Activated CD4-positive, alpha-beta memory T cell treated with anti-CD3 and anti-CD28 coated beads, Interleukin-2, amount 10 ng/mL, durations not matched to agents 7 days and 5 days (primary cell): ENCODE measurements at places on chromosomes 7 and 10. TPM values are rescaled to one million over a fixed set of nuclear protein-coding genes. Genes with fewer than 3 reads are reported as not detected.

DNA sequence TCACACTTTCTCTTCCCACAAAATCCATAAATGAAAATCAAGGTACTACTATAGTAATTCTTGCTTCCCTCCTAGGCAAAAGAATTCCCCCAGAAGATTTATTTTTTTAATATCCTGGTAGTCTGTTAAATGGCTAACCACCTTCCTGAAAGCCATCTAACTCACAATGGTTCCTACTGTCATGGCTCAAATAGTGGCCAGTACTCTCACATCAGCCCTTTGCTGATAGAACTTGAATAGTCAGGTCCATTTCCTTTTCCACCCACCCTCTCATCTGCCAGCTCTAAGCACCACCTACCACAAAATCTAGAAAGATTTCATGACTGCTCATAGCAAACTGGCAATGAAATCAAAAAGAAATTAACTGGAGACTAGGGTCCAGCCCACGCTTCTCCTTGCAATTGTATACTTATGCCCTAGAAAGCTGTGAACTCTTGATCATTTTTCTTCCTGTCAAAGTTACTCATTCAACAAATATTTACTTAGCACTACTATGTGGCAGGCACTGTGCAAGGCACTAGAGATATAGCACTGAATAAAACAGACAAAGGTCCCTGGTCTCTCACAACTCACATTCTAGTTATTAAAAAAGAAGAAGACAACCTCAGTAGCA, 60.4 kb downstream of the ARMH3 start:
- DNase-seq = no peak

DNA sequence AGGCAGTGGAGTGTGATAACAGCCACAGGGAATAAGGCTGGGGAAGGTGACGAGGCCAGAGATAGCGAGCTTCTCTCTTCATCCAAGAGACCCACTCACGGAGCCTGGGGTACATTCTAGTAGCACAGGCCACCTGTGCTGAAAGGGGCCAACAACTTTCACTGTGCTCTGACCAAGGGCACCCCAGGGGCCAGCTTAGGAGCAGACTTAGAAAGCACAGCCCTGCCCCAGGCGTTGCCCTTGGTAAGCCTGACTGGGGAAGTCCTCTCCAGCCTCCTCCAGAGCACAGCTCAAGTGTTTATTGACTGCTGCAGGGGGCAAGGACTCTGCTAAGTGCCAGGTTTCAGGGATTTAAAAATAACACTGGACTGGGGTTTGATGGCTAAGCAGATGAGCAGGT, 44.7 kb downstream of the EBF3 start:
- DNase-seq = no peak

GRCh38 chr10:86644794-86645445, 9.4 kb upstream of the OPN4 start:
- peak; percentile 13 for DNase-seq

- DNase-seq = no peak
These were observed 12.1 kb downstream of the ASB13 start for GRCh38 chr10:5654218-5654755.

DNA sequence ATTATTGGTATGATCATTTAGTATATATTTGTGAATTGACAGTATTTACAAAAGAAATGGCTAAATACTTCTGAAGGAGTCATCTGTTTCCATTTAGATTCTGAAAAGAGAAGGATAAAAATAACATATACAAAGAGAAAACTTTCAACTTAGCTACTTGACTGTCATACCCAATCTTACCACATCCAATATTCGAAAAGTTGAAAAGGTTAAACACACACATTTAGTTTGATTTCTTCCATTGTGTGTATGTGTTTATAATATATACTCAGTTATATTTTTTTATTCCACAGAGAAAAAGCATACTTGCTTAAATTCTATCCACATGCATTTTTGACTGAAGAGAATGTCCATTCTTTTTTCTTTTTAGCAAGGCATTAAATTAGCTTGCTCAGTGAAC, 470.7 kb downstream of the TFEC start:
- DNase-seq = no peak

GRCh38 chr7:21538936-21539495, 3.8 kb upstream of the DNAH11 start:
- DNase-seq = no peak

DNA sequence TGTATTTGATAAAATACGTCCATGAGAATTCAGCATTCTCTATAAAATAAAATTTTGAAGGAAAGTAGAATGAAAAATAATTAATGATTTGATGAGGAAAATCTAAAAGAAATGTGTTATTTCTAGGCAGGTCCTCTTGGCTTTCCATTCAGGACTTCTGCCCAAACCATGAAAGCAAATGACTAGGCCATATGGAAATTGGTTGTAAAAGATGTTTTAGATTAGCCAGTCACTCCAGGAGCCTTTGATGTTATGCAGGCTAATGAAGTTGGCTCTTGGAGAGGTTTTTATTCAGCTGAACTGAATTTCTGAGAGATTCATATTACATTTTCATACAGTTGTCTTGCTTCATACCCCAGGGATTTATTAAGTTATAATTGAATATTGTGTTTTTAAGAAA, 452.8 kb downstream of the SDK1 start:
- no peak for DNase-seq

DNA sequence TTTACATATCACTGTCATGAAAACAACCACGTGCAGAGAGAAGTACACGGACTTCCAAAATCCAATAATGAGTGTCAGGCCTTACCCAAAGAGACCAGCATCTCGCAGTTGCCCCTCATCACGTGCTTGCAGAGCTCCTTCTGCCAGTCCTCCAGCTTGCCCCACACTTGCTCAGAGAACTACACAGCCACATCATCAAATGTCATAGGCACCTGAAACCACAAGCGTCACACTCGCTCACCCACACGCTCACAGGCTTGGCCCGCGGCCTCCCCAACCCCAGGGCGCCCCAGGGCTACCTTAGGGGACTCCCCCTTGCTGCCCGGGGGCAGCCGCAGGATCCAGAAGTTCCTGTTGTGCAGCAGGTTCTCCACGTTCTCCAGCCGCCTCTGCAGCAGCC, 123.4 kb upstream of the ZNF746 start:
- DNase-seq = peak; percentile 61

The ABCB8 gene
- total RNA-seq = 53.3 TPM

The HOXA10 gene
- total RNA-seq = not detected

The NPY4R gene
- not detected for total RNA-seq

The ABLIM1 gene
- 97.9 TPM for total RNA-seq

The CHAT gene
- total RNA-seq = not detected
